ENCODE measurements at places on chromosomes 1 and 21.

DNA sequence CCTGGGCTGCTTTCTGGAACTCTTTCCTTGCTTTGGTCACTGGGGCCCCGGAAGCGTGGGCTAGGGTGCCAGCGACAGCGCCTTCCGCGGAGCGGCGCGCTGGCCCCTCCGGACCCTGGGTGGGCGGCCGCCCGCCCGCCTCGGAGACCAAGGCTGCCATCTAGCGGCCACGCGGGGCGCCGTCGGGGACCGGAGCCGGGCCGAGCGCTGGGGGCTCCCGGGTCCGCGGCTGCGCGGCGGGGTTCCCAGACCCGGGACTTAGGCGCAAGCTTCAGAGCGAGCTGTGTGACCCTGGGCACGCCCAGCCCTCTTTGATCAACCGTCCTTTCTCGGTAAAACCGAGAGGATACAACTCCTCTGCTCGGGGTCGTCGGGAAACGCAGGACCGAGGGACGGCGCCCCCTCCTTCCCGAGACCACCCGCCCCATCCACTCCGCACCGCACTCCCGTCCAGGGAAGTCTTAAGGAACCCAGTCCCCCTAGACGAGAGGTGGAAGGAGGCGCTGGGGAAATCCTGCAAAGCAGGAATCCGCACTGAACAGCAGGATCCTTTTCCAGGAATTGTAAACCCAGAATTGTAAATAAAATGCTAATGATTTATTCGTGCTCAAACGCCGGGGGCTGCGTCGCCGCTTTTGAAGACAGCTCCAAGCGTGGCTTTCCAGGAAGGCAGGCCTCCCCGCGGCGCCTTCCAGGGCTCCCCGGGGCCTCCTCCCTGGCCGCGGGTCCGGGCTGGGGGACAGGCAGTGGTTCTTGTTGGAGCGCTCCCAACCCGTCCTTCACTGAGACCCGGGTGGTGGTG lies 41.2 kb downstream of the RRAGC start:
- DNase-seq = no peak

- DNase-seq = no peak
Observed at GRCh38 chr1:201267481-201268229, 15.7 kb upstream of the PKP1 start.

DNA sequence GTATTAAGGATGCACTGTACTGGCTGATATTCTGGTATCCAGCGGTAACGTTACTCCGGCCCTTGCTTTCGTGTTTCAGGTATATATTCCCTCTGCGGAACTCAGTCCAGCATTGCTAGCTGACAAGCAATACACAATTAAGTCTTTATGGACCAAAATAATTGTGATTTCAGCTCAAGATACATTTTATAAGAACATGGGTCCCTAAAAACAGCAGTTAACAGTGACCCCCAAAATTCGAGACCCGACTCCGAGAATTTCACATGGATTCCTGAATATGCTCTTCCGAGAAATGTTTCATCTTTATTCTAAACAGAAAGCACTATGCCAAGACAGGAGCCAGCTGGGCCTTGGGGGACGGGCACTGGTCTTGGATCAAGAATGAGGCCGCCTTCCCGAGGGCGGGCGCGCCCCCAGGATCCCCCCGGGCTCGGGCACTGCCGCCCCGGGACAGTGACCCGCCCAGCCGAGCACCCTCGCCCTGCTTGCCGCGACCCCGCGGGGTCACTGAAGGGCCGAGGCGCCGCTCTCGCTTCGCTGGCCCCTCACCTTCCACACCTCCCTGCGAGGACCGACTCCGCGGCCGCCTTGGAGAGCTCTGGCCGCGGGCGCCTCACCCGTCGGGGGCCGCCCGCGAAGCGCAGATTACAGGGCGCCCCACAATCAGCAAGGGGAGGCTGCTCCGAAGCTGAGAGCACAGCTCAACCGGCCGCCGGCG lies 610 bp downstream of the SCYL3 start:
- DNase-seq = peak; percentile 3

- no peak for DNase-seq
Observed at GRCh38 chr1:211468595-211468994, 23.4 kb downstream of the RD3 start.

- DNase-seq = no peak
Observed at GRCh38 chr1:65149351-65150107, 1.5 kb downstream of the AK4 start.

GRCh38 chr21:35178827-35179226 lies 129.7 kb upstream of the RUNX1 start:
- peak; percentile 46 for DNase-seq

- DNase-seq = no peak
Observed at GRCh38 chr1:93702111-93702827, 20.6 kb upstream of the BCAR3 start.

- DNase-seq = no peak
Observed at GRCh38 chr1:67855444-67855843, 22.2 kb upstream of the GNG12 start.

DNA sequence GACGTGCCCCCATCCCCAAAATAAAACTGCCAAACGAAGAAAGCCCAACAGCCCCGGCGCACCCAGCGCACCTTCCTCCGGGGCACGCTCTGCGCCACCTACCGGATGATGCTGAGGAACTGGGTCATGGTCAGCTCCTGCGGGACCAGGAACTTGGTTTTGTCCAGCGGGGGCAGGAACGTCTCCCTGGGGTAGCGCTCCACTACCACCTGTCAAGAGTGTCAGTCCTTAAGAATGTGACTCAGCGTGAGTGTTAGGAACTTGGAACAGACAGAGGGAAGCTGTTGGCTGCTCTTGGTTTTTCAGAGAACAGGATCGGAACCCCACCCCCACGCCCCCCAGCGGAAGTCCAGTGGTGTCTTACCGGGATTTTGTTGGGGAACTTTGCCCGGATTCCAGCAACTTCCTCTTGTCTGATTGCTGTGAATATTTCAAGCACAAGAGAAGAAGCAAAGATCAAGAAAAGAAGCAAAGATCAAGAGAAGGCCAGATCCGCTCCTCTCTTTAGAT lies 431 bp downstream of the MAP1LC3C start:
- peak; percentile 78 for DNase-seq

DNA sequence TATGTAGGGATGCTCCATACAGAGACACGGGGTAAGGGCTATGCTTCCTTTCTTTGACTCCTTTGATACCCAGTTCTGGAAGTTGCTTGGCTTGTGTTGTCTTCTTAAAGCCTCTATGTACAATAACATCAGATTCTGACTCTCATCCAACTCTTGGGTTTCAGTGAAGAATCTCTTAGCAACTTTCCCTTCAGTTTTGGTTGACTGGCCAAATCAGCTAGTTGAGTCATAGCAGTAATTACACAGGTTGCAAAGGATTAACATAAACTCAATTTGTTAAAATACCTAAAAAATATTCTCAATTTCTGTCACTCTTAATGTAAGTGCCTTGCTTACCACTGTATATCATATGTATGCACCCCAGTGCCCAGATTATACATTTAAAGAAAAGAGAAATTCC lies 9.2 kb downstream of the CD1E start:
- DNase-seq = no peak

GRCh38 chr1:29029667-29030066 lies 94.0 kb downstream of the TMEM200B start:
- no peak for DNase-seq

- DNase-seq = no peak
Observed at GRCh38 chr1:233045588-233045987, 95.2 kb downstream of the NTPCR start.

- DNase-seq = no peak
Observed at GRCh38 chr1:107531065-107531908, 390.4 kb downstream of the NTNG1 start.

DNA sequence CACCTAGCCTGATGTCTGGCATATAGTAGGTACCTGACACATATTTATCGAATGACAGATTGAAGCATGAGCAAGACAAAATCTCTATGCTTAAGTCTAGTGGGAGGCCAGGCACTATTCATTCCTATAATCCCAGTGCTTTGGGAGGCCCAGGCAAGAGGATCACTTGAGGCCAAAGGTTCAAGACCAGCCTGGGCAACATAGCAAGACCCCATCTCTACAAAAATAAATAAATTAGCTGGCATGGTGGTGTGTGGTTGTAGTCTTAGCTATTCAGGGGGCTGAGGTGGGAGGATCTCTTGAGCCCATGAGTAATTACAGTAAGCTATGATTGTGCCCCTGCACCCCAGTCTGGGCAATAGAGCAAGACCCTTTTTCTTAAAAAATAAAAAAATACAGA lies 23.2 kb upstream of the TUT4 start:
- DNase-seq = no peak

DNA sequence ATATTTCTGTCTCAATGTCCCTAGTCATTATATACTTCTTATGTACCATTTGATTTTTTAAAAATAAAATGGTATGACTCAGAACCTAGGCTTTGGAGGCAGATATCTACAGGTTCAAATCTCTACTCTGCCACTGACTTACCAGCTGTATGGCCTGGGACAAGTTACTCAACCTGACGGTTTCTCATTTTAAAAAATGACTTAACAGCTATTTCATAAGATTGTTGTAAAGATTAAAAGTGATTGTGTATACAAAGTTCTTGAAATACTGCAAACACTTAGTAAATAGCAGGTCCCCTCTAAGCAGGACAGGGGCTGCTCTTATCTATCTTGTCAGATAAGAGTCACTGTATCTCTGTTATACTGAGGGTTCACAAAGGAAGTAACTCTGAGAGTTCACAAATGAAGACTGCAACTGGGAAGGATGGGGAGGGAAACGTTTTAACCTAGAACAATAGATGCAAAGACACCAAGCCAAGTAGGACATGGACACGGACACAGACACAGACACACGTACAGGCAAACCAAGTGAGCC lies 2.6 kb downstream of the BCAR3 start:
- no peak for DNase-seq

DNA sequence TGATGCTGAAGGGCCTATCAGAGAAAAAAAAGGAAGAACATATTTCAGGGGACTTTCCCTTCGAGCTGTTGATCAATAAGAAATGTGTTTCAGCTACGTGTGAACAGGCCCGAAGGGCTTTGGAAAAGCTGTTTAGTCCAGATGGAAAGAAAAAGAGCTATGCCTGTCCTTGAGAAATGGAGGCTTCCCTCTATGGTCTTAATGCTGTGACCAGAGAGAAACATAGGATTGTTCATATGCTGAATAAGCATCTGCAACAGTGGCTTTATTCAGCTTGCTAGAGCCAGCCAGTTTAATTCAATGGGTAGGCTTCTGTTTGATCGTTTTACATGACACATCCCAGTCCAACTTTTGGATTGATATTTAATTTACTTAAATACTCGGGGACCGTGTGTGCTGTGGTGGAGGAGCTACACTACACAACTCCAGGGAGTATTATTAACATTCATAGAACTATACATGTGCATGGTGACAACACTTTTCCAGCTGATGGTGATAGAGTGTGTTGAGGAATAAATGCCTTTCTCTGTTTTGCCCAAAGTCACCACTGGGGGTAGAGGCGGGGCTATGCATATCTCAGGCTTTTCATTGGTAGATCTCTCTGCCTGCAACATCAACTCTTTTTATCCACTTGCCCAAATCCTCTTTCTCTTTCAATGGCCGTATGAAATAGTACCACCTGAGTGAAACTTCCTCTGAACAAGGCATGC lies 106.7 kb upstream of the C8B start:
- no peak for DNase-seq

- no peak for DNase-seq
Observed at GRCh38 chr1:3290915-3291314, 163.6 kb upstream of the ARHGEF16 start.

GRCh38 chr1:36389261-36389660 lies 3.5 kb upstream of the STK40 start:
- DNase-seq = no peak

GRCh38 chr1:58456470-58456869 lies 90.1 kb downstream of the OMA1 start:
- DNase-seq = no peak

DNA sequence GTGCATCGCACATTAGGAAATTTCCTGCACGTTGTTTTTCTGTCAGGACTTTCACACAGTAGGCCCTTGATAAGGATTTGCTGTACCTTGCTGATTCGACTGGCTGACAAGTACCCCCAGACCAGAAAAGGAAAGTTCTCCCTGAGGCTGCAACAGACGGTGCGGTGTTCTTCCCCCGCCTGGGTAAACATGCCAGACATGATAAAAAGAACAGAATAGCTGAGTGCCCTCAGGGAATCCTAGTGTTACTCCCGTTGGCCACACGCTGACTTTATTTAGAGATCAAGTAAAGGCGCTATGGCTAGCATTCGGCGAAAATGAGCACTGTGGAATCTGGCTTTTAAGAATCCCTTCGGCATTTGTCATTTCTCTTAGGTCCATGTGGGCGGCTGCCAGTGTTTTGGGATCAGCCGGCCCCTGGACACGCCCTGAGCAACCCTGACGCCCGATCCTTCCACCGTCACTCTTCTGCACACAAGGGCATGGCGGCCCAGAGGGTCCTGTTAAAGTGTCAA lies 607.7 kb downstream of the KIF26B start:
- no peak for DNase-seq

DNA sequence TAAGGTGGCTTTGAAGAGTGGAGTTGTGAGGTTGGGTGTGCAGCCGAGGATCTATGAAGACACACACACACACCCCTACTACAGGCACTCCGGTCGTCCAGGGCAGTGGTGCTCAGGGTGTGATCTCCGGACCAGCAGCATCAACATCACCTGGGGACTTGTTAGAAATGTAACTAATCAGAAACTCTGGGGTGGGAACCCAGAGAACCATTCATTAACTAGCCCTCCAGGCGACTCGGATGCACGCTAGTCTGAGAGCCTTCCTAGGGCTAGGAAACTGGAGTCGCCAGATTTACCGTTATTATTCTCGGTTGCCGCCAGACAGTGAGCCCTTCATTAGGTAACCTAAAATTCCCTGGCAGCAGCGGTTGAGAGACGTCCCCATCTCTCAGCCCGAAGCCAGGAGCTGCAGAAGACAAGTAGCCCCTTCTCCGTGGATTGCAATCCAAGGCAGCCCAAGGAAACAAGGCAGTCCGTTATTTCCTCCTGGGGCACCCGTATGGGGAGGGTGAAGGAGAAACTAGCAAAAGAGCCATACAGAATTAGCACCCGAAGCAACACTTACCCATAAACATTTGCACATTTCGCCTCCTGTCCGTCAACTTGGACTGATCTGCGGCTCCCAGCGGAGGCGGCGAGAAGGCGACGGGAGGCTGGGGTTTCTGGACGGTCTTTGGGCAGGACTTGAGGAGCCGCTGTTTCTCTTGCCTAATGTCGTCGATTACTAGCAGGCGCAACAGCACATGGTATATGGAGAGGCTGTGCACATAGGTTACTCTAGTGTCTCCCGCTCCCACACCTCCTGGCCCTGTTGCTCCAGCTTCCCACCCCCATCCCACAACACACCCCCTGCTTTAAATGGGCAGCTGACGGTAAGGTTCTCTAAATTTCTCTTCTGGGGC lies 2.9 kb upstream of the CCN1 start:
- DNase-seq = no peak

DNA sequence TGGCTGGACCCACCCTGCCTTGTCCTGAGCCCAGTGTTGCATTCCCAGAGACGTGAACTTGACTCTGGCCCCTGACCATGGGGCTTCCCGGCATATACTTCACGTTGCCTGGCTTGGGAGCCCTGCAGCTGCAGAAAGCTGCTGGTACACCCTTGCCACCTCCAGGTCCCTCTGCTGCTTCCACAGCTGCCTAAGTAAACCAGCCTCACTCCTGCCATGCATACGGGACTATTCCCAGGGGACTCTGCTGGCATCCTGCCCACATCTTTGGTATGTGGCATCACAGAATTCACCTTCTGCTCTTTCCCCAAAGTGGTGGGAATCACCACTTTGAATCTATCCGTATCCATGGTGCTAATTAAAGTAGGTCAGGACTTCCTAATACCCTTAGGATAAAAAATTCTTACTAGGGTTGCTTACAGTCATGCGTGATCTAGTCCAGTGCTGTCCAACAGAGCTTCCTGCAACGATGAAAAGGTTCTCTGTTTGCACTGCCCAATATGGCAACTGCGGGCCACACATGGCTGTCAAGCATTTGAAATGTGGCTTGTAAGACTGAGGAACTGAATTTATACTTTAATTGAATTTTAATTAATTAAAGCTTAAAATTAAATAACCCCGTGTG lies 203.0 kb downstream of the GRIK3 start:
- DNase-seq = no peak

Measured in NCI-H460 (cell line).